ENCODE measurements at places on chromosomes 7 and 10.

GRCh38 chr10:128708182-128708581 lies 582.0 kb upstream of the MKI67 start:
- DNase-seq, result no peak

- DNase-seq, result no peak
Measured at GRCh38 chr7:5649641-5650040, 131.8 kb downstream of the RNF216 start.

GRCh38 chr10:84164442-84164841 lies 9.2 kb upstream of the GPR15LG start:
- DNase-seq, result no peak

DNA sequence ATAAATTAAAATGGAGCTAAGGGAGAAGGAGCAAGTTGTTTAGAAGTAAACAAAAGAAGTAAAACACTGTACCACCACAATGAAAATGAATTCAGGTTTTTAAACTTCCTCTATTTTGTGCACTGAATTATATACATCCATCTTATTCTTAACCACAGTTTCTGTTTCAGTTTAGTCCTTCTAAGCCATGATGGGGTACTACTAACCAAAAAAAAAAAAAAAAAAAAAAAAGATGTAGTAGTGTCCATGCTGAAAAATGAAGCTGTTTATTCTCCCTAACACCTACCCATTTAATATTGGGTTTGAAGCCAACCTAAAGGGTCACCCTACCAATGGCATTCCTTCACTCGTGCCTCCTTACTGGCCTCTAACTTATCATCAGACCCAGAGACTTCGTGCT lies 3.4 kb upstream of the BMPR1A start:
- no peak for DNase-seq

DNA sequence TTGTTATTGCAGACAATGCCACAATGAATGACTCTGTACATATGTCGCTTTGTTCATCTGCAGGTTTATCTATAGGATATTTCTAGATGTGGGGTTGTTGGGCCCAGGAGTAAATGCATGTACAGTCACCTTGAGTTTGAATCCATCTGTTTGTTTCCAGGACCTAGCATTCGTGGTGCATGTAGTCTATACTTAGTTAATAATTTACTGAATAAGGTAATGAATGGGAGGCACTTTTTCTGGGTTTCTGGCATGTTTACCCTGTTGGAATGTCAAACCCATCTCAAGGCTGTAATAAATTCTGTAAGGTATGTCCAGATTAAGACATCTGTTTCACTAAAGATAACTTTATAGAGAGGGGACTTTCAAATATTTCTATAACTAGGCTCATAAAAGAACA lies 23.5 kb downstream of the HECTD2 start:
- DNase-seq, result no peak

DNA sequence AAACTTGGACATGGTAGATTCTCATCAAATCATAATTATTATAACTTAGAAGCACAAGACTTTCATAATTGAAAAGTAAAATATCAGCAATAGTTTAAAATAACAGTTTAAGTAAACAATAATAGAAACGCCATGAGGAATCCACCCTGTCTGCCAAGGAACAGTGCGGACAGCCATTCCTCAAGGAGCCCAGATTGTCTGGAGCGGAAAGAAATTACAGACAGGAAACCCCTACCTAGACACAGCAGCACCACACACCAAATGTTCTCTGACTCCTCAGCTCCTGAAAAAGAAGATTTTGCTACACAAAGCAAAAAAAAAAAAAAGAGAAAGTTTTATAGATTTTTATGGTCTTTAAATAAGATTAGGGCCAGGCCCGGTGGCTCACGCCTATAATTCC lies 21.5 kb upstream of the SEC61G start:
- no peak for DNase-seq

DNA sequence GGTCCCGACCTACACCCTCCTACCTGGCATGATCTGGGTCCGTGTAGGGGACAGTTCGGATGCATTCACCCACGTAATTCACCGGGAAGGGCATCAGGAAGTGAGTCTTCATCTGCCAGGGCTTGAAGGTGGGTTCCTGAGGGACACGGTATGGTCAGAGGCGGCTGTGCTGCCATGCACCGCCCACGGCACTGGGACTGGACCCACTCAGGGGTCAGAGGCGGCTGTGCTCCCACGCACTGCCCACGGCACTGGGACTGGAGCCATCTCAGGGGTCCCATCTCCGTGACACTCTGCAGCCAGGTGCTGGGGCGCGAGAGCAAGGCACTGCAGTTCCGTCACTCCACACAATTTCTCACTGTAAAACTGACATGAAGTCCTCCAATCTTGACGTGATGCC lies 29.2 kb downstream of the PITRM1 start:
- no peak for DNase-seq

DNA sequence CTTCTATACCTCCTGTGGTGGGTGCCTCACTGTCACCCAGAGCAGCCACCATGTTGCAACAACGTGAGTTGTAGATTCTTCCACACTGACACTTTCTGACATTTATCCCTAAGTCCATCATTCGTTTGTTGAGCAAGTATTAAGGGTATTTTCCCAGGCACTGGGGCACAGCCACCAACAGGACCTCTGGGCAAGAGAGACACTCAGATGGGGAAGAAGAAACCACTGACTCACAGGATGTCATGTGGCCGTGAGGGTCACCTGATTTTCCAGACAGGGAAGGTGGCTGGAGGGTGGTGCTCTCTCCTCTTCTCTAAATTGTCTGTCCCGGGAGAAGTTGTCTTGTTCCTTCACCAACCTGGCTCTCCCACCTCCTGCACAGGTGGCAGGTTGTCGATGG lies 51.7 kb upstream of the PPIF start:
- DNase-seq, result no peak

DNA sequence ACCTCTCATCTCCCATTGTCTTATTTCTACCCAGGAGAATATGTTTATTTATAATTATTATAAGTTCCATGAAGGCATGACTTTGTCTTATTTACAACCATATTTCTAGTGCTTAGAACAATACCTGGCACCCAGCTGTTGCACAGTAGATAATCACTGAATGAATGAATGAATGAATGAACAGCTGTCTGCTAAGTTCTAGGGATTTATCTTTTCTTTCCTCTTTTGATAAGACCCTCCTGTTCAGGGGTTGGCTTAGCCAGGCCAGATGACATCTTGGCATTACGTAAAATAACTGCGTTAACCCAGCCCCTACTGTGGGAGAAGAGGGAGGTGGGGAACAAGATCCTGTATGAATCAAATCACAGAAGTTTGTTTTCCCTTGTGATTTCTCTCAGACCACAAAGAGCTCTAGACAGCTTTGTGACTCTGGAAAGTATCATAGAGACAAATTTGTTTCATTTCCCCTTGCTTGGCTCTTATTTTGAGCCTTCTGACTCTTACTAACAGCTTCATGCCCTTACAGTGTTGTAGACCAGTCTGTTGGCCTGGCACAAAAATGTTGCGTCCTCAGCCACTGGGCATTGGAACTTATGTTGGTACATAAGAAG lies 8.4 kb downstream of the ZNF862 start:
- DNase-seq, result no peak

GRCh38 chr7:17965603-17966002 lies 25.3 kb upstream of the SNX13 start:
- DNase-seq, result no peak

GRCh38 chr7:158282461-158283001 lies 305.1 kb downstream of the PTPRN2 start:
- DNase-seq, result no peak

DNA sequence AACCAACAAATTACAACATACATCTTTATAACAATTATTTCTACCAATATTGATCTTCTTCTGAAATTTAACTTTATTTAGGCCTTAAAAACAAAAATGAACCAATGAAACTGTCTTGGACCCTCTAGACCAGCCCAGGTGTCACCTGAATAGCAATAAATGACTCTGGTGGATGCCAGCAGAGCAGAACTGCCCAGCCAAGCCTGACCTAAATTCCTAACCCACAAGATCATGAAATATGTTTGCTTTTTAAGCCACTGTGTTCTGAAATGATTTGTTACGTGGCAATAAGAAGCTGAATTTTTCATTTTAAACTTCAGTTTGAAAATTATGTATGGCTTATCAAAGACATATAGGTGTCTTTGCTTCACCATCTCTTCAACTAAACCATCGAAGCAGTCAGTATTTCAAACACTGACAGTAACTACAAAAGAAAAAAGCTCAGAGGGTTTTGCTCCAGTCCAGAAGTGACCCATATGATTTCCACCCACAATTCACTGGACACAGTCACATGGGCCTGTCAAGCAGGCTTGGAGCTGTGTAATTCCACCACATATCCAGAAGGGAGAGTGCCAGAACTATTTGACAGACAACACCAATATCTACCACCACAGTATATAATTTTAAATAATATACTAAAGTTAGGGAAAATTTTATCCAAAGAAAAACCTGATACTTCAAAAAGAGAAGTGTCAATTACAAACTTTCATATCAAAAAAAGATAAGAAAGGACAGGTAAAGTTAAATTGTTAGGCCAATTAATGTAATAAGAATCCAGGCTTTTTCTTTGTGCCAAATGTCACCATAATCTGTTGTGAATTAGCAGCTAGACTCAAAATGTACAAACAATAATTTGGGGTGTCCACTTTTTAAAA lies 94.5 kb downstream of the KMT2C start:
- no peak for DNase-seq

- DNase-seq, result no peak
Measured at GRCh38 chr7:152568972-152569371, 107.0 kb downstream of the XRCC2 start.

- DNase-seq, result no peak
Measured at GRCh38 chr7:101586078-101586905, 42.8 kb downstream of the MYL10 start.
